ENCODE measurements at places on chromosomes 1 and 21. TPM values are rescaled to one million over a fixed set of nuclear protein-coding genes. Genes with fewer than 3 reads are reported as not detected.
A peak's percentile ranks its signal among the peaks of the same experiment; 100 is the strongest.

SELL gene
- polyA plus RNA-seq, result 2,165 TPM

TRIM46 gene
- 1.6 TPM for polyA plus RNA-seq

CSMD2 gene
- not detected for polyA plus RNA-seq

COL6A1 gene
- polyA plus RNA-seq, result 0.10 TPM

MANEAL gene
- 1.7 TPM for polyA plus RNA-seq

GJA5 gene
- polyA plus RNA-seq, result not detected

GRCh38 chr21:30437010-30437565 lies 3.0 kb upstream of the KRTAP15-1 start:
- no peak for DNase-seq

DNA sequence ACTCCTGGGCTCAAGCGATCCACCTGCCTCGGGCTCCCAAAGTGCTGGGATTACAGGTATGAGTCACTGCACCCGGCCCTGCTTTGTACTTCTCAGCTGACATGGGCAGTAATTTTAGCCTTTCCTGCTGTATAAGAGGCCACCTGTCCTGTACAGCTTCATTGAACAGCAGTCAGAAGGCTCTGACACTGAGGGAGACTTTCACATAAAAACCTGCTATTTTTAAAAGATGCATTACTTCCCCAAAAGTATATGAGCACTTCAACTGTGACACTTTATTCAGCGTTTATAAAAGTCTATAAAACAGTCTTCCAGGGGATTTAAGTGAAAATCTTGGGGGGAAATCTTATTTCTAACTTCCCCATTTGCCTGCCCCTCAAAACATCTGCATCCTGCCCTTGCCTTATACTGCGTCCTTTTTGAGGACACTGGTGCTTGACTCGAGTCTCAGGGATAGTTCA lies 17.6 kb downstream of the RNU5D-1 start:
- no peak for DNase-seq

DNA sequence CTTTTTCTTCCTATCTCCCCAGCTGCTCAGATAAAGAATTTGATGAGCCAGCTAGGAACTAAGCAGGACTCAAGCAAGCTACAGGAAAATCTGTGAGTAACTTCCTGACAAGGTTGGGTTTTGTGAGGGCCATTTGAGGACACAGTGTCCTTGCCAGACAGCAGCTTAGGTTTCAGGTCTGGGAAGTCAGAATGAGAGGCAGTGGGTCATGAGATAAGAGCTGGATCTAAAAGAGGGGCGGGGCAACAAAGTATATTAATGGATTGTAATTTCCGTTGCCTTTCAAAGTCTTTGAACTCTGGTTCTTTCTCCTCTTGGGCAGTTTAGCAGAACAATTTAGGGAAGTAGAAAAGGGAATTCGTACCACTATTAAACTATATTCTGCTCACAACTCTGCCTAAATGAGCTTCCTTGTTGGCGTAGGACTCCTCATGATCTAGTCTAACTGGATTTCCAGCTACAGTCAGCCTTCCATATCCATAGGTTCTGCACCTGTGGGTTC lies 16.6 kb downstream of the STX12 start:
- DNase-seq, result no peak

DNA sequence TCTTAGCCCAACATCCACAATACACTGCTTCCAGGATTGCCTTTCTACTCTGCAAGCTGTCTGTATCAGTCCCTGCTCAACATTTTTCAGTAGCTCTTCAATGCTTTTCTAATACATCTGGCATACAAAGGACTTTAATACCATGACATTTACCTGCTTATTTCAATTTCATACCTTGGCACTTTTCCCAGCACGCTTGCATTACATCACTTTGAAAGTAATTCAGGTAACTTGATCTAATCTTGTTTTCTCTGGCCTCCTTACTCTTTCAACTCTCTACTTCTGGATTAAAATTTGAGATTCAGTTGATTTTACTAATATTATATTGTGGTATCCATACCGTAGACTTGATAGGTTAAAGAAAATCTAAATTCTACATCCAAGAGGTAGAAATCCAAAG lies 103.0 kb downstream of the PTGS2 start:
- DNase-seq, result no peak

DNA sequence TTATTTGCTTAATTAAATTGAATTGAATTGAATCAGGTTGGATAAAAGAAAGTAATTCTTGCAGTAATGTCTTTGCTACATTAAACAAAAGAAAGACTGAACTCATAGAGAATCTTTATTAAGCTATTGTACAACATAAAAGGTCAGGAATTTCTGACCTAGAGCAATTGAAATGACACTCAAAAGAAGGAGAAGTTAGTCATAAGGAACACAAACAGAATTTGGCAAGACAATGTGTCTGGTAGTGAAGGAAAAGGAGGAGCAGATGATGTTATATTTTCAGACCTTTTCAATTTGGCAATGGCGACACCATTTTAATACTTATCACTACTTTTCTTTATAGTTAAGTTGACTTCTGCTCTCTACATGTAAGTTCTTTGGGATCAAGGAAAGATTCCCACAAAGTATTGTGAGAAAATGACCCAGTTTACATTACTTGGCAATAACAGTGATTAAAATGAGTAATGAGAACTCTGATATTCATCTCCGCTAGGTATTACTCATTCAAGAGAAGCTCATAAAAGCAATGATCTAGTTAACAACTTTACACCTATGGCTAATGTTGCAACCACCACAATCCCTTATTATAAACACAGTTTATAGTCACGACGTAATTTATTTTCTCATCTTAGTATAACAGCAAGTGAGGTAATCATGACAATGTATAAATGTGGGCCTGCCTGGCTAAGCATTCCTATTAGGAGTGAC lies 14.7 kb upstream of the KRTAP21-1 start:
- no peak for DNase-seq

- DNase-seq, result no peak
Observed at GRCh38 chr1:201740670-201741111, 88.3 kb upstream of the IPO9 start.

DNA sequence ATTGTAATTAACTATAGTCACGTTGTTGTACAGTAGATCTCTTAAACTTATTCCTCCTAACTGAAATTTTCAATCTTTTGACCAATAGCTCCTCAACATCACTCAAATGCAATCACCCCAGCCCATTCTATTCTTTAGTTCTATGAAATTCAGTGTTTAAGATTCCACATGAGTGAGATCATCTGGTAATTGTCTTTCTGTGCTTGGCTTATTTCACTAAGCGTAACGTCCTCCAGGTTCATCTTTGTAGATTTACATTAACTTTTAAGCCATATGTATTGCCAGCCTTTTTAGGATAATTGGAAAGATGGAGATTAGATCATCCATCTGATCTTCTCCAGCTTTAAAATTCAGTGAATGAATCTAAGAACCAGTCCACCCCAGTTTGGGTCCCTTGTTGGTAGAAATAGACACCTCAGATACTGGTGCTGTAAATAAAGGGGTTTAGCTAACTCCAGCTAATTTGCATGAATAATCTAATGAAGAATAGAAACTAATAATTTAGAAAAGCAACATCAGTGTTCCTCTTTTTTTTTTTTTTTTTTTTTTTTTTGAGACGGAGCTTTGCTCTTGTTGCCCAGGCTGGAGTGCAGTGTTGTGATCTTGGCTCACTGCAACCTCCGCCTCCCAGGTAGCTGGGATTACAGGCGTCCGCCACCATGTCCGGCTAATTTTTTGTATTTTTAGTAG lies 7.0 kb downstream of the S100A10 start:
- DNase-seq, result no peak

DNA sequence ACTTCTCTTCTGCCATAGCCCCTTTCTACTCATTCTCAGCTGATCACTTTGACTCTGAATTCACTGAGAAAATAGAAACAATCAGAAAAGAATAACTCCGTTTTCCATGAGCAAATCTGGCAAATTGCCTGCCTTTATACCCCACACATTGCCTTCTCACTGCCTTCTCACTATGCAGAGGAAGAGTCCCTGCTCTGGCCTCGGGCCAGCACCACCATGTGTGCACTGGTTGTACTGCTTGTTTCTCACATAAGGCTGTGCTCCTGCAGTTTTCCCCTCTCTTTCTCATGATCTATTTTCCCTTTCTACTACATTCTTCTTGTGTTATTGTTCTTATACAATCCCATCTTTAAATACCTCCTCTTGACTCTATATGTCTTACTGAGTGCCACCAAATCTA lies 2.3 kb upstream of the HMGCS2 start:
- DNase-seq, result no peak

DNA sequence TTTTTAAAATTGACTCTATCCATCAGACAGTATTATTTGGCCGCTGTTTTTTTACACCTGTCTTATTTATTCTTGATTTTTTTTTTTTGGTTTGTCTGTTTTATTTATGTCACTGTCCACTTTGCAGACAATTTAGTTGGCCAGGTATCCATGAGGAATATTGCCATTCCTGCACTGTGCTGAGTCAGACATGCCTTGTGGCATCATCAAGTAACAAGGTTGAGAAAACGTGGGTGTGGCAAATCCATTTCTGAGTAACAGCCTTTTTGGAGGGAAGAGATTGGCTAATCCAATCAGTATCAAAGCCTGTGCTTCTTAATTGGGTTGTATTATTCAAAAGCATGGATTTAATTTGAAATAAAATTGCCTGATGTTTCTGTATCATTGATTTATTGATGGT lies 463.1 kb downstream of the USP25 start:
- no peak for DNase-seq

DNA sequence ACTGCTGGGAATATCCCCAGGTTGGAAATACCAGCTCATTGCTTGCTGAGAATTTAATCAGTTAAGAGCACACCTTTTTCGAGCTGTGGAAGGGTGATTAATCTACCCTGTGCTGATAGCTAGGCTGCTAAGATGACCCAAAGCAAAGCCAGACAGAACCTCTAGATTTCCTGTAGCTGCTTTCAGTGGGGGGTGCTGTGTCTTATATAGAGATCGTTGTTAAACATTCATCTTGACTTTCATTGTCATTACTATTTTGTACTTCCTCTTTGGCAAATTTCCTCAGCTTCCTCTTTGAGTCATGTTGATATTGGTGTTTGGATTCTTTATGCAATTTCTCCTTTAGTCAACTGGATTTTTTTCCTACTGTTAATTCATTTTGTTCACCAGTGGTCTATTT lies 155.3 kb downstream of the DISC1 start:
- no peak for DNase-seq

DNA sequence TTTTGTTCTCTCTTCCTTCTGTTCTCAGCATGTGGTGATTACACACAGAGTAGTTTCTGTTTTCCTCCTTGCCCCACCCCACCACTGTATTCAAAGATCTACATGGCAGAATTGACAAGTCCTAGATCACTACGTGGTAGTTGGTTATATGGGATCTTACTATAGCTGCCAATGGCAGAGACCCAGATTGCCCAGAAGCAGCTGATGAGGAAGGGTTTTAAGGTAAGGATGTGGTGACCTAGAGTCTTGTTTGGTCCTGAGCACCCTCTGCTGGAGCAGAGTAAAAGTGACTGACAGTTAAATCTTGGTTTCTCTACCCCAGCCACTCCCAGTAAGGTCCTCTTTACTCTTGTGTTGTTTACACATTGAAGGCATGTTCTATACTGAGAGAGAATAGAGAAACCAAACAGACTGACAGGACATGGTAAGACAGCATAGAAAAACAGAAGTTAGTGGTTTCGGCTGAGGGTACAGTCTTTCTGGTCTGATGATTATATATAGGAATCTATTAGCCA lies 22.8 kb upstream of the STRIP1 start:
- DNase-seq, result peak; percentile 88

GRCh38 chr1:152954436-152954835 lies 7.4 kb downstream of the SPRR5 start:
- no peak for DNase-seq

DNA sequence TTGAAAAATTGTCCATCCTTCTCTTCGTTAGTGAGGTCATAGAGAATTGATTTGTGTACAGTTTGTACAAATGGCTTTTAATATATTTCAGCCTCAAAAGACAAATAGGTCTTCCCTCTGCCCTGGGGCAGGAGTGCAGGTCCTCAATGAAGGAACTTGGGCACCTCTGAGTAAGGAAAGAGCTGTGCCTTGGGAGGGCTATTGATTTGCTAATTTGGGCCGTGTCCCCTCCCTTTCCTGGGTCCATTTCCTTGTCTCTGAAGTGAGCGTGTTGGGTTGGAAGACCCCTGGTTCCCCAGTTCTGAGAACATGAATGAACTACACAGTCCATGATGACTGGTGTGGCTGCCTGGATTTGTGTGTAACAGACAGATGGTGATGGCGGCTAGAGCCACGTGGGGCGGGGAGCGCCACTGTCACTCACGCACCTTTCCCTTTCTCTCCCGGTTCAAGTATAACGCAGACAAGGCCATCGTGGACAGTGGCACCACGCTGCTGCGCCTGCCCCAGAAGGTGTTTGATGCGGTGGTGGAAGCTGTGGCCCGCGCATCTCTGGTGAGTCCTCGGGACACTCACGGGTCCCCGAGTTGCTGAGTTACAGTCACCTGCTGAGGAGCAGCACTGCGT lies 71.0 kb upstream of the FAM3B start:
- DNase-seq, result no peak

DNA sequence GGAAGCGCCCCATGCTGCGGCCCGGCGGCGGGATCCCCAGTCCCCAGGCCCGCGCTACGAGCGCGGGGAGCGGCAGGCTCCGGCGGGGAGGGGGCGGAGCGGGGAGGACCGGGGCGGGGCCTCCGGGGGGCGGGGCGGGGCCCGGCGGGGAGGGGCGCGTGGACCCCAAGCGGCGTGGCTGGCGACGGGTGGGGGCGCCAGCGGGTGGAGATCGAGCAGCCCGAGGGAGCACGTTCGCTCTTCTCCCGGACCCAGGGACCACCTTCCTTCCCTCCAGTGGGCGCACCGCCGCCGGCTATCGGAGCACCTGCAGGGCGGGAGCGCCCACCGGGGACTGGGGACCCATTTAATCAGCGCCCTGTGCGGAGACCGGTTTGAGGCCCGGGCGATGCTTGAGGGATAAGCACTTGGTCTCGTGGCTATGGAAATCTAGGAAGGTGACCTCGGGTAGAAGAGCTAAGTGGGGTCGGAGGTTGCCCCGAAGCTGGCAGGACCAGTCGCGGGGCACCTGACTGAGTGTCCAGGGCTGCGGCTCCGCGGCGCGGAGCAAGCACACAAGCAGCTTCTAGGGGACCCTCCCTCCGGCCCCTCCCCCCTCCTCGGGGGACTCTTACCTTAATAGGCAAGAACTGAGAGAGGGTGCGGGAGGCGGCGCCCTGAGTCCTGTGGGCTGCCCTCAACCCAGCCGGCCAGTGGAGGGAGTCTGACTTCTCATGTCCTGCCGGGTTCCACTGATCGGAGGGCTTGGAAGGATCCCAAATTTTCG lies at the start of gene TSPAN2:
Gene TSPAN2 (minus strand): TSS at position 84 of the 766 bp plus-strand sequence. CDS start 71 bp downstream, at position 13.
- peak; percentile 16 for DNase-seq

- DNase-seq, result peak; percentile 18
Observed at GRCh38 chr1:46622344-46622743, 5.7 kb upstream of the MOB3C start.

All from CD4-positive, CD25-positive, alpha-beta regulatory T cell (primary cell).